Stimulated activated CD8-positive, alpha-beta memory T cell treated with anti-CD3 and anti-CD28 coated beads, Interleukin-4, amount 100 ng/mL, for 4 hours (primary cell): ENCODE measurements at places on chromosomes 4 and X.

DNA sequence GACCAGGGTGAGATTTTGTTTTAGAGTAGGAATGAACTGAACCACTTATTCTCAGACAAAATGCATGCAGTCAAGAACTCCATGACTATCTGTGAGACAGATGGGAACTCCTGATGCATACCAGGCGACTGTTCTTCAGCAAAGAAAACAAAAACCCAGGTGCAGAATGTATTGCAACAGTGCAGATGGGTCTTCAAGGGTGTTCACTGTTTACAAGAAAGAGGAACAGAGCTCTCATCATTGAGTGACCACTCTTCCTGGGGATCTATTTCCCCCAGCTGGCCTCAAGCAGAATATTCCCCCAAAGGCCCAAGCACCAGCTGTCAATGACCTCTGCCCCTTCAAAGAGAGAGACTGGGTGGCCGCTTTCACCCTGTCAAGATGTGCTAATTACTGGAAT, 39.7 kb upstream of the BMP3 start:
- DNase-seq: no peak

- DNase-seq: no peak
Observed at GRCh38 chrX:120274145-120274544, 23.5 kb downstream of the ZBTB33 start.

DNA sequence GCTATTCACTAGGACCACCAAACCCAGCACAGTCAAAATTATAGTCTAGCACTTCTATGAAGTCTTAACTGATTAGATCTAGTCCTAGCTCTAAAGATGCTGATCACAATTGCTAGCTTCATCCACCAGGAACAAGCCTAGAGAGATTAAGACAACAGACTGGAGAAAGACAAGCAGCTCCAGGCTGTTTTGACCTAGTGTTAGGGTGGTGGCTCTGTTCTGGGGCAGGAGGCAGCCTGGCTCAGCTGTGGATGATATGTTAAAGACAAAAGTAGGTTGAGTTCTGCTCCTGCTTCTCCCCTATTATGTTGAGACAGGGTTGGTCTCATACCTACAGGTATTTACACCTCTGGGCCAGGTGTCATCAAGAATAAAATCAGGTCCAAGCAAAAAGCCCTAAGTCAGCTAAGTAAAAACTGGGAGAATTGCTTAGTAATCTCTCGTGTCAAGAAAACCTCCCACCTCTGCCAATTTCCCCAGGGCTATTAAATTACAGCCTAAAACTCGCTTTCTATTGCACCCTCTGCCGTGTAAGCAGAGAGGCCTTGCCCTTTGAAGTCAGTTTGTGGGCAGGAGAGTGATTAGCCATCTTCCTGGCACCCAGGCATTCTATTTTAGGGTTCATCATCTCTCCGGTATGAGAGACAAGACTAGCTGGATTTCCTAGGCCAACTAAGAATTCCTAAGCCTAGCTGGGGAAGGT, 39.9 kb downstream of the RAB40AL start:
- DNase-seq: no peak

- no peak for DNase-seq
Observed at GRCh38 chrX:103562801-103563200, 22.5 kb upstream of the TCEAL4 start.

- DNase-seq: no peak
Observed at GRCh38 chrX:70044541-70045245, 5.0 kb downstream of the AWAT2 start.

GRCh38 chr4:101954351-101954750, 163.8 kb downstream of the BANK1 start:
- no peak for DNase-seq

GRCh38 chr4:14667624-14668151, 334.6 kb upstream of the CPEB2 start:
- DNase-seq: no peak

DNA sequence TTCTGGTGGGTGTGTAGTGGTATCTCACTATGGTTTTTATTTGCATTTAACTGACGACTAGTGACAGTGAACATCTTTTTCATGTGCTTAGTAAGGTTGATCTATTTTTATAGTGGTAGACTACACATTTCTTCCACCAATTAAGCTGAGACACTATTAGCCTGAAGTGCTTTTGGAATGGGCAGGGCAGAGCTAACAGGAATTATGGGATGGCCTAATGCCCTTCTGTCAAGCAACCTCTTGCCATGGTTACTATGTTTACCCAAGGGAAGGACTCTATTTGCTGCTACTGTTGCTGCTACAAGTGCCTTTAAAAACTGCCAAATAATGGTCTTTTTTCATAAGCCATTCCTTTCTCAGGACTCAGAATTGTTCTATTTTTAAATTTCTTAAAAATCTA, 676.7 kb upstream of the ACTRT1 start:
- no peak for DNase-seq

GRCh38 chrX:31433856-31434255, 362.0 kb upstream of the FTHL17 start:
- no peak for DNase-seq

GRCh38 chr4:4480685-4481398, 61.0 kb downstream of the STX18 start:
- no peak for DNase-seq

DNA sequence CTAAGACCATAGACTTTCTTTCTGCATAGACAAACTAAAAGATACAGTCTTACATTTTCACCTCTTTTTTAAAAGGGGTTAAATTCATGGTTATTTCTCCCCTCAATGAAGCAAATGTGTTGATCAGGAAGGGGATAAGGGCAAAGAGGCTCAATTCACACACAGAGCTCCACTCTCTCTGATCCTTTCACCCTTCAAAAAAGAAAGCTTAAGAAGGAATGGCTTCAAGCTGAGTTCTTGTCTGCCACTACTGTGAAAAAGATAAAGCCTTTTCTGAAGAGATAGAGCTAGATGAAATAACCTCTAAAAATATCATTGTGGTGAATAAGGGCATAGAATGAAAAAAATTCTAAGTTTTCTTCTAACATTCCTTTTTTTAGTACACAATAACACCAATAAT, 28.3 kb downstream of the SEPSECS start:
- no peak for DNase-seq

GRCh38 chrX:148555101-148555500, 54.7 kb downstream of the AFF2 start:
- no peak for DNase-seq

DNA sequence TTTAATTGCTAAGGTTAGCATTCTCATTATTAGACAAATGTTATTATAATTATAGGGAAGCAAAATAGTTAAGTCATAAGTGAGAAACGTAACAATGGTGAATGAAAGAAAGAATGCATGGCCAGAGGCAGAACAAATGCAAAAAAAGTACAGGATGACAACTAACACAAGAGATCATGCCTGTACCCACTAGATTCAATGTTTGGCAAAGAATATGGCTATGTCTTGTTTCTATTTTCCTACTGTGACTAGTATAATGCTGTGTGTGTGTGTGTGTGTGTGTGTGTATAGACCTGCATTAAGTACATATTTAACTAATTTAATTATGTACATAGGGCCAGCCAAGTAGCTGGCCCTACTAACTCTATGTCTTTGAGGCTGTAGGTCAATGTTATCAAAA, 12.9 kb upstream of the BMP2K start:
- DNase-seq: no peak

DNA sequence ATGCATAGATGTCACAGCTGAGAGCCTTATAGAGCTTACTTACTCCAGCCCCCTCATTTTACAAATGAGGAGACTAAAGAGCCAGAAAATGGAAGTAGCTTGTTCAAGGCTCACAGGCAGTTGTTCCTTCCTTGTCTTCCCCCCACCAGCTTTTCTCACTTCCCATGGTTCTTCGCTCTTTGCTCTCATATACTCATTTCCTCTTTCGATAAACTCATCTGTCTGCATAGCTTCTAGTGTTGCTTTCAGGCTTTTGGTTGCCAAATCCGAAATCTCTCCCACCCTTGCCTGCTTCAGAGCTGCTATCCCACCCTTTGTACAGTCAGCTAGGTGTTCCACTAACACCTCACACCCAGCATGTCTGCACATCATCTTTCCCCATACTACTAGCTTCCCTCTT, 25.0 kb upstream of the GJB1 start:
- no peak for DNase-seq

- no peak for DNase-seq
Observed at GRCh38 chrX:12372111-12372510, 233.8 kb downstream of the FRMPD4 start.

DNA sequence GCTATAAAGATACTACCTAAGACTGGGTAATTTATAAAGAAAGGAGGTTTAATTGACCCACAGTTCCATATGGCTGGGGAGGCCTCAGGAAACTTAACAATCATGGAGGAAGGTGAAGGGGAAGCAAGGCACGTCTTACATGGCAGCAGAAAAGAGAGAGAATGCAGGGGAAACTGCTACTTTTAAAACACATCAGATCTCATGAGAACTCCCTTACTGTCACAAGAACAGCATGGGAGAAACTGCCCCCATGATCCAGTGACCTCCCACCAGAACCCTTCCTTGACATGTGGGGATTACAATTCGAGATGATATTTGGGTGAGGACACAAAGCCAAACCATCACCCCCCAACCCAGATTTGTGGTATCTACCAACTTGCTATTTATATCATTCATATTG, 13.9 kb downstream of the TEX13C start:
- no peak for DNase-seq

DNA sequence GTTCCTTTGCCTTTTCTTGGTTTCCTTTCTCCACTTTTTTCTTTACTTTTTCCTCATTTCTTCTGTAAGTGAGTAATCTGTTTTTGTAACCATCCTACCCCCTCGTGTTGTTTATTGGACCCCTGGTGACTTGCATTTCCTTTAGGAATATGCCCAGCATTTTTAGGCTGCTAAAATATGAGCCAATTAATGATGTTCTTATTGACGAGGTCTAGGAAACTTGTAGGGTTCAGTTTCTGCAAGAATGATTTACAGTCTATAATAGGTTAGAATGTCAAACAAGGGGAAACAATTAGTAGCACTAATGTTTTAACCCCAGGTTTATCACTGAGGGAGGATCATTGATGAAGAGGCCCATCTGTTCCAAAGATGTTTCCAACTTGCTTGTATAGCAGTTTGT, 79.0 kb downstream of the CPE start:
- DNase-seq: no peak

DNA sequence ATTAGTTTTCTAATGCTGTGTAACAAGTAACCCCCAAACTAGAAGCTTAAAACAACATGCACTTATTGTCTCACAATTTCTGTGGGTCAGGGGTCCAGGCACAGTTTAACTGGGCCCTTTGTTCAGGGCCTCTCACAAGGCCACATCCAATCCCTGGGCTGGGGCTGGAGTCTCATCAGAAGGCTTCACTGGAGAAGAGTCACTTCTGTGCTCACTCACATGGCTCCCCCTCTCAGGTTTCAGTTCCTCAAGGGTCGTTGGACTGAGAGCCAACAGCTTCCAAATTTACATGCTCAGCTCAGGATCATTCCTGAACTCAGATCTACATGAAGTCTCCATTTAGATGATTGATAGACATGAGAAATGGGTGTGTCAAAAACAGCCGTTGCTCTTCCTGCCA, 77.1 kb downstream of the EVC start:
- DNase-seq: no peak

- DNase-seq: no peak
Observed at GRCh38 chr4:105659190-105659589, 49.3 kb downstream of the INTS12 start.

DNA sequence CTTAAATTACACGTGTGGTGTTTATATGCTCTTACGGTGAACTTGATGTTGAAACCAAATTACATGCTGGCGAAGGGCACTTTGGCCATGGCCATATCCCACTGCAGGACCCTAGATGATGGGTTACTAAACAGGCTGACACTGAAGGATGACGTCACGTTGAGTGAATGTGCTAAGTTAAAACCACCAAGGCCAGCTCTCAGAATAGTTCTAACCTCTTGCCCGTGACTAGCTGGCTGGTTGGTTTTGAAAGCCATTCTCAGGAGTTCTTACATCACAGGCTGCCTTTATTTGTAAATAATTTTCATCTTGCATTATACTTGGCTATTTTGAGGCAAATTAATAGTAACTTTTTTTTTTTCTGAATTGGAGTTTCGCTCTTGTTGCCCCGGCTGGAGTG, 41.3 kb upstream of the PHEX start:
- no peak for DNase-seq

- DNase-seq: no peak
Observed at GRCh38 chr4:15847746-15848145, 69.6 kb downstream of the CD38 start.

DNA sequence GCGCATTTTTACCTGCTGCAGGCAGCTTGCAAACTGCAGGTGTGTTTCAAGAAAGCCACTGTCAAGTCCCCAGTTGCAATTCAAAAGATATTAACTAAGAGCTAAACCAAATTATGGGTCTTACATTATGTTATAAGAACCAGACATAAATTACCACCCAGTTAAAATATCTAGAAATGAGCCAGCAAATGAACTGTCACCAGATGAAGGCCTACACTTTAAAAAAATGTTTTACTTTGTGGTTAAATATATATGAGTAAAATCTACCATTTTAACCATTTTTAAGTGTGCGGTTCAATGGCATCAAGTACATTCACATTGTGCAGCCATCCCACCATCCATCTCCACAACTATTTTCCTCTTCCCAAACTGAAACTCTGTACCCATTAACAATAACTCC, 32.0 kb upstream of the TMEM131L start:
- no peak for DNase-seq

GRCh38 chrX:136386173-136386572, 85.4 kb downstream of the ADGRG4 start:
- no peak for DNase-seq

DNA sequence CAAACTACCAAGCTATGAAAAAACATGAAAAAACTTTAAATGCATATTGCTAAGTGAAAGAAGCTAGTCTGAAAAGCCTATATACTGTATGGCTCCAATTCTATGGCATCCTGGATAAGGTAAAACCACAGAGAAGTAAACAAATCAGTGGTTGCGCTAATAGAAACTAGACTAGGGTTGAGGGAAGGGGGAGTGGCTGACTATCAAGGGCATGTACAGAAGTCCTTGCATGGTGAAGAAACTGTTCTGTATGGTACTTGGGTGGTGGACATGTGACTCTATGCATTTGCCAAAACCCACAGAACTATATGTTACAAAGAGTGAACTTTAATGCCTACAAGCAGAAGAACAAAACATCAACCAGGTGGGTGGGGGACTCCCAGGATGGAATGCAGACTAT, 96.8 kb downstream of the MTMR1 start:
- DNase-seq: no peak

DNA sequence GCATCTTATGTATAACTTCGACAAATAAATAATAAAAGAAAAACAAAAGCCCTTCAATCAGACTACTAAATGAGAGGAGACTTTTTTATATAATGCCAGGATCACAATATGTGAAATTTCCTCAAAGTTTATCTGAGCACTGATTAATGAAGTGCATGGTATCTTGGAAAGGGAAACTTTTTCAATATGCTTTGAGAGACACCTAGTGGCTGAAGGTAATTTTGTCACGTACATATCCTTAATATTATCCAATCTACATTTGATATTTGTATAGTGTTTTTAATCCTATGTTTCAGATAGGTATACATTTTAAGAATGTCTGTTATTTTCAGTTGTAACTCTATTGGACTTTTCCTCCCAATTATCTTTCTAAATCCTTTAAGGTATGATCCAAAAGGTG, 146.8 kb downstream of the KLHL4 start:
- no peak for DNase-seq
